ENCODE measurements at places on chromosomes 12 and 14.

DNA sequence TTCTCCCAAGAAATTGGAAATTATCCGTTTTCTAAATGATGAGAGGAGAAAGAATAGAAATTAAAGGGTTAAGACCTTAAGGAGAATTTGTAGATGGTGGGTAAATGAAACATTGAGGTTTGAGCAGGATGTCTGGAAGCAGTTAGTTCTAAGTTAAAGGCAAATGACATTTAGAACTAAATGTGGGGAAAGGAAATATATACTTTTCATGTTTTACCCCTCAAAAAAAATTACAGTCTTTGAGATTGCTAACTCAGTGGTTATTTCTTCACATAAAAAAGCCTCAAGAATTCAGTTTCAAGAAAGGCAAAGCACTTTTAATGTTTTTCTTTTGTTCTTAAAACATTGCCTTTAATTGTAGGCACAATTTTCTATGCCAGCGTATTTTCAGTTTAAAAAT is 114.0 kb downstream of the PLEKHA5 start:
- DNase-seq: no peak

GRCh38 chr12:63985945-63986344 is 141.4 kb downstream of the SRGAP1 start:
- no peak for DNase-seq

- DNase-seq: no peak
These were observed 59.4 kb downstream of the ADIPOR2 start for GRCh38 chr12:1750300-1750699.

DNA sequence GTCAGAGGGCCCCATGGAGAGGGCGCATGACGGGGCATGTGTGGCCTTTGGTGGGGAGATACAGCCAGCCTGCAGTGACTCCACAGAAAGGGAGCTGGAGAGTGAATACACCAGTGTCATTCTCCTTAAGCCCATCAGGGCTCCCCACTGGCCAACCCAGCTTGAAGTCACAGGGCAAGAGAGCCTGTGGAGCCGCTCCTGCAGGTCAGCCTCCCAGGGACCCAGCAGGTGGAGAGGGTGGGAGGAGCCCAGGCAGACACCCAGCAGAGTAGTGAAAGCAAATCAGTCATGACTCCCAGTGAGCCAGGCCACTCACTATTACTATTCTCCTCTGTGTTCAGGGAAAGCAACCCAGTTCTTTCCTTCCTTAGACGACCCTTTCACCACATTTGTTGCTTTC is 110.0 kb upstream of the CPM start:
- no peak for DNase-seq

- DNase-seq: no peak
These were observed 106.8 kb downstream of the BBS10 start for GRCh38 chr12:76241371-76241770.

DNA sequence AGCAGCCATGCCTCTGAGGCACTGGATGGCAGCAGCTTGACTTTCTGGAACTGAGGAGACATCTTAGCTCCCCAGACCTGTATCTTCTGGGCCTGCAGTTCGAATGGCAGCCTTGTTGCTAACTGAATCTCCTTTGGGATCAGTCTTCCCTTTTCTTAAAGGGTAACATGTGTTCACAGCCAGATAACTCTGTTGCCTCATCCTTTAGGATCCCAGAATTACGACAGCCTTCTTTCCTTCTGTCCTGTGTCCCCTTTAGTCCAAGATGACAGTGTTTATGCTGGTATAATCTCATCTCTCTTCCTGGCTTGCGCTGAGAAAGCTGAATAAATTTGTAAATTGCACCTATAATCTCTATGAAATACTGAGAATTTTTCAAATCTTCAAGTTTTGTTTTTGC is 9.1 kb upstream of the ERC1 start:
- DNase-seq: no peak

DNA sequence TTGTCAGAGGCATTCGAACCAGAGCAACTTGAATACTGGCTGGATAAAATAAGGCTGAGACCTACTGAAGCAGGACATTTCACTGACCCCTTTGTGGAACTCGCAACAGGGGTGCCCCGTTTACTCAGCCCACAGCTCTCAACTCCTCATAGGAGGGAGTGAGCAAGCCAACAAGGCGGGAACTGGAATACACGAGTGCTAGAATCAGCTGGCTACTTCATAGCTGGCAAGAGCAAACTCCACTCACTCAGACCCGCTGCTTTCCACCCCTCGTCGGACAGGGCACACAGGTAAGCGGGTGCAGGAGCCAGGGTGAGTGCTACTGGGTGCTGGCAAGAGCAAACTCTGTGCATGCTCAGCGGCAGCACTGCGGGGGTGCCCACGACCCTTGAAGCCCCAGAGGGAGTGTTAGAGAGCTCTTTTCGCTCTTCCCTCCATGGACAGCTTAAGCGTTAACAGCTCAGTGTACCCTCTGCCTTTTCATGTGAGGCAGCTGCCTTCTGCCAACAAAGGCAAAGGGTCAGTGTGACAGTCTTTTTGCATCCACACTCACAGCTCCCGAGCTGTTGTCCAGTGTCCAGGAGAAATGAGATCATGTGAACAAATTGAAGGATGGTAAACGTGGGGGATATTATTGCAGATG is 15.7 kb downstream of the CAPZA3 start:
- DNase-seq: no peak

DNA sequence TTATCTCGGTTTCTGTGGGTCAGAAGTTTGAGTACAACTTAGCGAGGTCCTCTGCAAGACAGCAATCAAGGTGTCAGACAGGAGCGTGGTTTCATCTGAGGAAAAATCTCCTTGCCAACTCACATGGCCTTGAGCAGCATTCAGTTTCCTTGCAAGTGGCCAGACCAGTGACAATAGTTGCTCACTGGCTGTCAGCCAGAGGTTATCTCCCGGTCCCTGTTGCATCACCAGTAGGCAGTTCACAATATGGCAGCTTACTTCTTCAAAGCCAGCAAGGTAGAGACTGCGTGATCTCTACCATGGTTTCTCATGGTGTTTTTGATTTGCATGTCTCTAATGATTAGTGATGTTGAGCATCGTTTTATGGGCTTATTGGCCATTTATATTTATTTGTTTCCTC is 143.8 kb upstream of the DAAM1 start:
- no peak for DNase-seq

- DNase-seq: no peak
These were observed 180.5 kb upstream of the SFSWAP start for GRCh38 chr12:131530422-131530821.

GRCh38 chr12:76259106-76259505 is 89.1 kb downstream of the BBS10 start:
- no peak for DNase-seq

DNA sequence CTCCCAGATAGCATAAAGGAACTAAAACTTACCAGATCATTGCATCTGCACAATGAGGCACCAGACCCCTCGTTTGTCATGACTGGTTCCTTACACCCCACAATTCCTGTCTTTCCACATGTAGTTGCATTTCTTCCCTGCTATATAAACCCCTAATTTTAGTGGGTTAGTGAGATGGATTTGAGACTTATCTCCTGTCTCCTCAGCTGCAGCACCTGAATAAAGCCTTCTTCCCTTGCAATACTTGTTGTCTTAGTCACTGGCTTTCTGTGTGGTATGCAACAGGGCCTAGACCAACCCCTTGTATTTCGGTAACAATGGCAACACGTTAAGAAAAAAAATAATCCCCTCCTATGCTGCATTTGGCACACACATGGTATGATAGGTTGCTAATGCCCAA is 13.0 kb downstream of the NUP37 start:
- DNase-seq: no peak

DNA sequence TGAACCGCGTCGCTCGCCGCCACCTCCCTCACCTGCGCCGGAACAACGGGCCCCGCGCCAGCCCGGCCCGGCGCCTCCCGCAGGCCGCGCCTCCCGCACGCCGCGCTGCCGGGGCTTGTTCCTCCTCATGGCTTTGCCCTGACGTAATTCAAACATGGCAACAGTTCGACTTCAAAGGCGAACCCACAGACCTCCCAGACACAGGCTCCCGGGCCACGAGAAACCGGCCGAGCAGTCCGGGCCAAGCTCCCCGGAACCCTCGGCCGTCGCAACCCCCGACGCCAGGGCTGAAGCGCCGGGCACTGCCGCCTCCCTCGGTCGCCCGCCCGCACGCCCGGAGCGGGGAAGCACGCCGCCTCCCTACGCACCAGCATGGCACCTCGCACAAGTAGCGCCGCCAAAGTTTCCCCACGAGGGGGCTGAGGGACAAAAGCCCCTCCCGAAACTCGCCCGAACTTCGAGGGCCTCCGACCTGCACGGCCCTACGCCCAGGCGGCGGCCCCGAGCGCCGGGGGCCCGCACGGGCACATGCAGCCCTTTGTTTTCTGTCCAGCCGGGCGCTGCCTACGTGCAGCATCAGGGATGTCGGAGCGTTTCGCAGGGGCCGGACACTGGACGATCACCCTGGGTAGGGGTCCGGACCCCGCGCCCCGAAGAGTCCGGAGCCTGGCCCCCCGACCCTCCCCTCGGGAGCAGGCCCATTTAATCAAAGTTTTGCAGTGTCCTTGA is 1.7 kb downstream of the SINHCAF start:
- peak; percentile 74 for DNase-seq

- DNase-seq: peak; percentile 21
These were observed 211.7 kb upstream of the FKBP4 start for GRCh38 chr12:2583091-2583497.

- DNase-seq: no peak
These were observed 116.2 kb downstream of the NUAK1 start for GRCh38 chr12:106022568-106023012.

DNA sequence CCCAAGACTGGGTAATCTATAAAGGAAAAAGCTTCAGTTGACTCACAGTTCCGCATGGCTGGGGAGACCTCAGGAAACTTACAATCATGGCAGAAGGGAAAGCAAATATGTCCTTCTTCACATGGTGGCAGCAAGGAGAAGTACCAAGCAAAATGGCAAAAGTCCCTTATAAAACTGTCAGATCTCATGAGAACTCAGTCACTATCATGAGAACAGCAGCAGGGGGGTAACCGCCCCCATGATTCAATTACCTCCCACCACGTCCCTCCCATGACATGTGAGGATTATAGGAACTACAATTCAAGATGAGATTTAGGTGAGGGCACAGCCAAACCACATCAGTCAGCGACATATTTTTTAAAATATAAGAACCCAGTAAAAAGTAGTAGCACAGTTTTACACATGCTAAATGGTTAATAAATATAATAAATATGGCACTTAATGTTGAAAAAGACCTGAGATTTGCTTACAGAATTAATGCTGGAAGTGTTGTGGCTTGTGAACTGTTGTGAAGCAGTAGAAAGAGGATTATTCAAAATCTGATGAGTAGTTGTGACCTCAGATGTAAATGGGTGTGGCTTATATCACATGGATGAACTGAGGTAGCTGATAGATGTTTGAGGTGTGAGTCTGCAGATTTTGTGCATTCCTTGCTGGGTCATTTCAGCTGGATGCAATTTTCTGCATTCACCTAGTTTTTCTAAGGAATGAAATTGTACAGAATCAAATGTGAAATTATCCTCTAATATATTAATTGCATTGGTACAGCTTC is 46.9 kb upstream of the CHPT1 start:
- DNase-seq: no peak

DNA sequence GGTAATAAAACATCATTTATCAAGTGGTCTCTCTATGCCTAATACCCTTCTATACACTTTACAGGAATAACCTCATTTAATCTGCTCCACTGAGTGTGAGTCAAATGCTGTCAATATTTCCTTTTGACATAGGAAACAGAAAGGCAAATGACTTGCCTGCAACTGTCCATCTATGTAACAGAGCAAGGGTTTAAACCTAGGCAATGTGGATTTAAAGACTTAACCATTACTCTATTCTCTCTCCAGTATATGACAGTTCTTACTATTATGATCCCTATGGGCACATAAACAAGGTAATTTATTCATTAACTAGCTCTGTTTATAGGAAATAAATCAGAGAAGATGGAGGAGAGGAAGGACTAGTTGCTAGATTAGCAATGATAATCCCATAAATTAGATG is 70.6 kb downstream of the FSCB start:
- no peak for DNase-seq

Measured in immature natural killer cell (primary cell).